ENCODE measurements at places on chromosomes 6 and 20.

DNA sequence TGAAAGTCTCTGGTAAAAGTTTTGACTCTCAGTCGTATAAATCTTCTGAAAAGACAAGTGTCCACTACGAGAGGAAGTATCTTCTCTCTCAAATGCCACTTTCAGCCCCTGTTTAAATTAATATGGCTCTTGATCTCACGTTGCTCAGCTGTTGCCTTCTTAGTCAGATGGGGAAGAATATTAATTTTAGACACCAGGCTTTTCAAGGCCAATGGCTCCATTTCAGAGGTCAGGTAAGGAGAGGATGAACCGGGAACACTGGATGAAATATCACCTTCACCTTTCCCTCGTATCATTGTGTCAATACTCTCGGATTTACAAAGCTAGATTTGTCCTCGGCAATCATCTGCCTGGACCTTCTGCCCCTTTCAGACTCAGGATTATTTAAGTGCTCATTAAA lies at the start of gene MYLK4:
MYLK4 (minus strand) TSS at position 91 of the 400 bp plus-strand sequence. CDS start 1,628 bp downstream, outside the sequence.
- peaks cover 7% of the 10 kb centered on the region for H3K27me3 ChIP-seq
- no peaks in the 10 kb centered on the region for H3K4me1 ChIP-seq
- no peak for DNase-seq
- H3K36me3 ChIP-seq, result no peaks in the 10 kb centered on the region

DNA sequence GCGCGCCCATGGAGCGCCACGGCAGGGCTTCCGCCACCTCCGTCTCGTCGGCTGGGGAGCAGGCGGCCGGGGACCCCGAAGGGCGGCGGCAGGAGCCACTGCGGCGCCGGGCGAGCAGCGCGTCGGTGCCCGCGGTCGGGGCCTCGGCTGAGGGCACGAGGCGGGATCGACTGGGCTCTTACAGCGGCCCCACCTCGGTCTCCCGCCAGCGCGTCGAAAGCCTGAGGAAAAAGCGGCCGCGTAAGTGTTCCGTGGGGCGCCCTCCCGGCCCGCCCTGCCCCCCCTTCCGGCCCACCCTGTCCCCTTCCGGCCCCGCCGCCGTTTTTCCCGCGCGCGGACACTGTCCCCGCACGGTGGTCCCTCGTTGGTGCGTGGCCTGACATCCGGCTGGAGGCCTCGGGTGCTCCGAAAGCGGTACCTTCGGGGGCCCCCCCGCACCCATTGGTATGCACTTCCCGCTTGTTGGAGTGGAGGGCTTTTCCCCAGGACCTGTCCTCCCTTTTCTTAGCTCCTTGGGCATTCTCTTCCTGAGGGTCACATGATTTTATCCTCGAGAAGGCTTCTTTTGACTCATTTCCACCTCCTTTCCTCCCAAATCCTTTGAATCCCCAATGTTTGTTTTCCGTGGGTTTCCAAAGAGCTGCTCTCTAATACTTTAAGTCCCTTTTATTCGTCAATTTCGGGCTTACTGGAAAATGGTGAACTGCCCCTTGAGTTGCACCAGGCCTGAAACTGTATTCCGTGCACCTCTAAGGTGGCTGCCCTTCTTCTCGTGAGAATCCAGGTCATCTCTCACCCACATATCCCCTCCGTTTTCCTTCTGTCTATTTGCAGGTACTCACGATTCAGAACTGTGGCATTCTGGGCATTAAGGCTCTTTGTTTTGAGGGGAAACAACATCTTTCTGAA lies 556 bp downstream of the PANK2 start:
- peak overlapping the region; percentile 90 for H3K4me3 ChIP-seq
- H3K4me1 ChIP-seq, result peaks cover 46% of the 10 kb centered on the region
- H3K27ac ChIP-seq, result peak overlapping the region; percentile 80
- DNase-seq, result no peak

DNA sequence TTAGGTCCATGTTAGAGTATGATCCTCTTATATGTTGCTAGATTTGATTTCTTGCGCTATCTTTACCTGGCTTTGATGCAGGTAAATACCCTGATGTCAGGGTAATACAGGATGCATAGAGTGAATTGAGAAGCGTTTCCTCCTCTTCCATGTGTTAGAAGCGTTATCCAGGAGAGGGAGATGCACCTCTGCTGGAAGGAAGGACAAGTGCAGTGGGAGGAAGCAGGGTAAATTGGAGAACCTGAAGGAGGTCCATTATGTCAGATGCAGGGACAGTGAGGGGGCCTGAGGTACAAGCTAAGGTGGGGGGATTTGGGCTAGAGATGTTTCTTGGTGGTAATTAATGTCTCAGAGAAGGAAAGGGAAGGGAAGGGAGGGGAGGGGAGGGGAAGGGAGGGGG lies 7.7 kb downstream of the SHLD1 start:
- DNase-seq, result no peak
- H3K27ac ChIP-seq, result no peak overlapping the region
- H3K27me3 ChIP-seq, result no peaks in the 10 kb centered on the region
- peaks cover 25% of the 10 kb centered on the region for H3K36me3 ChIP-seq
- peaks cover 16% of the 10 kb centered on the region for H3K4me1 ChIP-seq
- H3K4me3 ChIP-seq, result no peak overlapping the region

DNA sequence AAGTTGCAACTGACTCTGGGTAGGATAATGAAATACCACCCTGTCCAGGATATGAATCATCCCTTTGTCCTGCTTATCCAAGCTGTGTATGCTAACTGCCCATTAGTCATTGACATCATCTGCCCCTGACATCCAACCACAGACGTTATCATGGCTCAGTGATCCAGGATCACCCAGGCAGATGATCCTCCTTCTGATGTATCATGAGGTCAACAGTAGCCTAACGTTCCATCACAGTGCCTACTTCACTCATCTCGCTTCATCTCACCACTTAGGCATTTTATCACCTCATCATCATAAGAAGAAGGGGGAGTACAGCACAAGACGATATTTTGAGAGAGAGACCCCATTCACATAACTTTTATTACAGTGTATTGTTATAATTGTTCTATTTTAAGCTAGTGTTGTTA lies 13.4 kb upstream of the BTN3A2 start:
- no peak overlapping the region for H3K4me3 ChIP-seq
- H3K27me3 ChIP-seq, result no peaks in the 10 kb centered on the region
- H3K27ac ChIP-seq, result no peak overlapping the region
- H3K36me3 ChIP-seq, result no peaks in the 10 kb centered on the region
- no peak for DNase-seq

GRCh38 chr20:33158637-33159385 lies 9.1 kb upstream of the BPIFA2 start:
- H3K4me1 ChIP-seq, result no peaks in the 10 kb centered on the region
- H3K36me3 ChIP-seq, result no peaks in the 10 kb centered on the region
- no peak overlapping the region for H3K27ac ChIP-seq
- DNase-seq, result no peak

DNA sequence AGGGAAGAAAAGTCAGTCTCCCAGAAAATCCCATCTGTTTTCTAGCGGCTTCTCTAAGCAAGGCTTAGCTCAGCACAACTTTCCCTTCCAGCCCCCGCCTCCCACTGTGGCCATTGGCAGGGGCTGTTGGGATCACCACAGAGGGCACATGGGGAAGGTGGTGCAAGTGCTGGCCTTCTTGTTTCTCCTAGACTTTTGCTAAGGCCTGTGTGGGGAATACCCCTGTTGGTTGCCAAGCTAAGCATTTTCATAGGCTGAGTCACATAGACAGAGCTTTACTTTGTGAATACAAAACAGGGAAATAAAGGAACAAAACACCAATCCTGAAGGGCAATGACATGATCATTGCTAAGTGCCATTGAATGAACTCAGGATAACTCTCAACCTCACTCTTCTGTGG lies 32.4 kb upstream of the TIAM2 start:
- H3K27me3 ChIP-seq, result no peaks in the 10 kb centered on the region
- H3K27ac ChIP-seq, result no peak overlapping the region
- no peak for DNase-seq
- no peak overlapping the region for H3K4me3 ChIP-seq
- no peaks in the 10 kb centered on the region for H3K4me1 ChIP-seq

DNA sequence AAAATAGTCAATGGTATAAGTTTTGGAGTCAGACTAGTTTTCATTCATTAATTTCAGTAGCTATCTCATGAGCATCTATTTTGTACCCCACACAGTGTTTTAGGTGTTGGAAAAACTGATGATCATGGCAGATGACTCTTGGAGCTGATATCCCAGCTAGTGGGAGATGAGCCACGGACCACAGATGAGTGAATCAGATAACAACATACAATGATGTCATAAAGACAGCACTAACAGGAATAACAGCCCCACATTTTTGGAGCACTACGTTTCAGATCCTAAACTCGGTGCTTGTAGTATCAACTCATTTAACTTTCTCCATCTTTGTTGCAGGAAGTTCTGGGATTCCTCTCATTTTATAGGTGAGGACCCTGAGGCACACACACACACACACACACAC lies 67.8 kb upstream of the EDN3 start:
- DNase-seq, result no peak
- H3K27ac ChIP-seq, result no peak overlapping the region
- H3K4me3 ChIP-seq, result no peak overlapping the region
- peaks cover 56% of the 10 kb centered on the region for H3K36me3 ChIP-seq
- no peaks in the 10 kb centered on the region for H3K4me1 ChIP-seq

DNA sequence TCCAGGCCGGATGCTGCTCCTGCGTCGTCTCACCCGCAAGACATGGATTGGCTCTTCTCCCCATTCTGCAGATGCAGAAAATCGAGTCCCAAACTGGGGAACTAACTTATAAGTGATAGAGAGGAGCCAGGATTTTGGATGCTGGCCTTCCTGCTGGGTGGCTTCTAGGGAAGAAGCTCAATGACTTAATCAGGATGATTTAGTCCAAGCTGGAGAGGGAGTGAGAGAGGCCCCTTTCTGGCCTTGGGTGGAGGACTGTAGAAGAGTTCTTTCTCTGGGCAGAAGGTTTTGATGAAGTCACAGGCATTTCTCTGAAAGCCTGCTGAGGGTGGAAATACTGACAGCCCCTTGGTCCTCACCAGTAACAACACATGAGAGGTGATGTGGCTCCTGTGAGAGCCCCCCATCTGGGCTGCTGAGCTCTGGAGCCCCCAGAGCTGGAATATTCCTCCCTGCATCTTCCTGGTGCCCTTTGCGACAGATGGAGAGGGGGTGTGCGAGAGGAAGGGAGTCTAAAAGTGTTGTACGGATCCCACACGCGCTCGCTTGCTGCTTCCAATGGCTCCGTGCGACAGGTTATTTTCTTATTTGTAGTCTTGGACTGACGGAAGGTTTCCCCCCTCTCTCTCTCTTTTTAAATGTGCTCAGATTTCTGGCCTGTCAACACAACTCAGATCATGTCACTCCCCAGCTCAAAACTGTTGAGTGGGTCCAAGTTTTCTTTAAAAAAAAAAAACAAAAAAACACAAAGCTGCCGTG lies 3.5 kb downstream of the SIRPA start:
- H3K27ac ChIP-seq, result no peak overlapping the region
- H3K27me3 ChIP-seq, result peaks cover 25% of the 10 kb centered on the region
- H3K4me1 ChIP-seq, result peaks cover 2% of the 10 kb centered on the region
- H3K4me3 ChIP-seq, result no peak overlapping the region

Data from CD4-positive, alpha-beta T cell (primary cell).